ENCODE measurements at places on chromosomes 6 and 20.

DNA sequence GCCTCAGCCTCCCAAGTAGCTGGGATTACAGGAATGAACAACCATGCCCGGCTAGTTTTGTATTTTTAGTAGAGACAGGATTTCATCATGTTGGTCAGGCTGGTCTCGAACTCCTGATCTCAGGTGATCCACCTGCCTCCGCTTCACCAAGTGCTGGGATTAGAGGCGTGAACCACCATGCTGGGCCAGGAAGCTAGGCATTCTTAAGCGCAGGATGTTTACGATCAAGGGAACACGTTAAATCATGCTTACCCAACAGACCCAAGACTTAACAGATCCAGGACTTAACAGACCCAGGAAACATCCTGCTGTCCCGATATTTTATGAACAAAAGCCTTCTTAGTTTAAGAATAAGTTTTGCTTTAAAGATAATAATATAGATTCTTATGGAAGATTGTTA, 9.1 kb downstream of the PTGIS start:
- DNase-seq = no peak

GRCh38 chr20:2763186-2763585, 37.2 kb downstream of the CPXM1 start:
- no peak for DNase-seq

DNA sequence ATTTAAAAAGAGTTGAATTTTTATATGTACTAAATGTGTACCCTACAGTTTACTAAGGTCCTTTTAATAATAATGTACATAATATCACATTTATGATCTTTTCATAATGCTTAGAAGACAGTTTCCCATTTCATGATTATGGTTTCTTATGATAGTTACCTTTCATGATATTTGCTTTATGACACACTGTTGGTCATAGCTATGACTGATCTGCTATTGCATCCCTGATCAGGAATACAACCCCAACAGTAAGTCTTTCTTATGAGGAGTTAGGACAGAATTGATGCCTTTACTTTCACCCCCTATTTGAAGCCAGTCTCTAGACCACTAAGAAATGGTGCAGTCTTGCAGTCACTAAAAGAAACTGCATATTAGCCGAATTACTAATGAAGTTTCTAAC, 31.0 kb downstream of the LCA5 start:
- DNase-seq = no peak

GRCh38 chr6:147395158-147395557, 113.3 kb upstream of the SAMD5 start:
- no peak for DNase-seq

GRCh38 chr6:167452338-167453081, 127.6 kb downstream of the TTLL2 start:
- DNase-seq = no peak

- no peak for DNase-seq
Observed at GRCh38 chr6:70668499-70668812, 773 bp downstream of the SMAP1 start.

DNA sequence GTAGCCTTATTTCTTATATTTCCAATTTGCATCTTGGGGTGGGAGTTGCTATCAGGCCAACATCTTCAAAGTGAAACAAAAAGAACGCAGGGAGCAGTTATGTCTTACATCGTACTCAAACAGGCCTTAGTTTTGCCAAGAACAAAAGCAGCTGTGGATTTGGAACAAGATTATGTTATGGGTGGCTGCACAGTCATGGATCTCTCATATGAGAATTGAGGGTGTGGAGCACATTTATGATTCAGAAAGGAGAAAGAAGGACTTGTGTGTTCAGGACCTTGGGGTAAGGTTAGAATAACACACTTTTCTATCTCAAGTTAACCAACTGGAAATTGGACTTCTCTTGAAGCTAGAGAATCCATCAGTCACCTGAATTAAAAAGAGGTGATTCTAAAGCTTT, 259.9 kb downstream of the FOXA2 start:
- DNase-seq = no peak

DNA sequence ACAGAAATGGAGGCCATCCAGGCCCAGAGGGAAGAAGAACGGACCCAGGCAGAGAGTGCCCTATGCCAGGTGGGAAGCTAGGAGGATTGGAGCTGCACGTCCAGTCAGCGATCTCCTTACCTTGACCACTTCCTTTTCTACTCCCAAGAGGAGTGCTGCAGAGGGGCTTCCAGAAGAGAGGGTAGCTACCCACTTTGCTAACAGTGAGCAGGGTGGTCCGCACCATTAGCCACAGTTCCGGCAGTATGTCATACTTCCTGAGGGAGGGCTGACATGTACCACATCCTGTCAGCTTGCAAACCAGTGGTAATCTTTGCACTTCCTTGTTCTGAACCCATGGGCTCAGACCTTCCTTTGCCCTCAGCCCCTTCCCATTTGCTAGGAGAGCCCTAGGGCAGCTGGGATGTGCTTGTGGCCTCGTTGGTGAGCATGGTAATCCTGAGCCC, 35.4 kb downstream of the CEP250 start:
- DNase-seq = peak; percentile 47

DNA sequence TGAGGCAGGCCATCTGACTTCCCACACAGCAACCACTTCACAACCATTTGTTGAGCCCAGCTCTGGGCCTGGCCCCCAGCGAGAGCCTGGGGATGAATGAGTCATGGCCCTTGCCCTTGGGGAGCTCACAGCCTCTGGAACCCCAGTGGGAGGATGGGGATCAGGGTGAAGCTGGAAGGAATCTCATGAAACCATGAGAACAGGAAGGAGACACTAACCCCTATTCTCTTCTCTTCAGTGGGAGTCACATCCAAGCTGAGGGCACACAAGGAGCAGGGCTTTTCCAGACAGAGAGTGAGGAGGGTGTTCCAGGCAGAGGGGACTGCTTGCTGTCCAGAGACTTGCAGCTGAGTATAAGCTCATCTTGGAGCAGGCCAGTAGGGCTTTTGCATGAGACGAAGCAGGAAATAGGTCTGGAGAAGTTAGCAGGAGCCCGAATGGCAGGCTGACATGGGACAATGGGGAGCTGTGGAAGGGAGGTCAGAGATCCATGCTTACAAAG, 7.5 kb downstream of the FOXS1 start:
- DNase-seq = no peak

GRCh38 chr6:162262466-162263196, 464.9 kb downstream of the PRKN start:
- no peak for DNase-seq

DNA sequence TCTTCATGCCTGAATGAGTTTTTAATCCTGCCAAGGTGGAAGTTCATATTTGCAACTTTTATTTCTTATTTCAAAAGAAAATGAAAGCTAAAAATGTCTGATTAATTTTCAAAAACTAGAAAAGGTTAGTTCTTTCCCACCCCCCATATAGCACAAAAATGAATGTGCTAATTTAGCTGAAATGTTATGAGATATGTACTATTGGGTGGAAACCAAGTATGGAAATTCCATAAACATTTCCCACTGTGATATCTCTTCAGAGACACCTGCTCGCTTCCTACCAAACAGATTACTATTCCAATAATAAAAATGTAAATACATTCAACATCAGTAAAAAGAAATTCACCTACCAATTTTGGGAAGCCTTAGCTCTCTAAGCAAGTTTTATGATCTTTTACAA, 678.6 kb upstream of the ID4 start:
- no peak for DNase-seq

GRCh38 chr6:44674226-44675155, 287.0 kb downstream of the CDC5L start:
- no peak for DNase-seq

- no peak for DNase-seq
Observed at GRCh38 chr6:96611342-96611991, 48.5 kb downstream of the FHL5 start.

DNA sequence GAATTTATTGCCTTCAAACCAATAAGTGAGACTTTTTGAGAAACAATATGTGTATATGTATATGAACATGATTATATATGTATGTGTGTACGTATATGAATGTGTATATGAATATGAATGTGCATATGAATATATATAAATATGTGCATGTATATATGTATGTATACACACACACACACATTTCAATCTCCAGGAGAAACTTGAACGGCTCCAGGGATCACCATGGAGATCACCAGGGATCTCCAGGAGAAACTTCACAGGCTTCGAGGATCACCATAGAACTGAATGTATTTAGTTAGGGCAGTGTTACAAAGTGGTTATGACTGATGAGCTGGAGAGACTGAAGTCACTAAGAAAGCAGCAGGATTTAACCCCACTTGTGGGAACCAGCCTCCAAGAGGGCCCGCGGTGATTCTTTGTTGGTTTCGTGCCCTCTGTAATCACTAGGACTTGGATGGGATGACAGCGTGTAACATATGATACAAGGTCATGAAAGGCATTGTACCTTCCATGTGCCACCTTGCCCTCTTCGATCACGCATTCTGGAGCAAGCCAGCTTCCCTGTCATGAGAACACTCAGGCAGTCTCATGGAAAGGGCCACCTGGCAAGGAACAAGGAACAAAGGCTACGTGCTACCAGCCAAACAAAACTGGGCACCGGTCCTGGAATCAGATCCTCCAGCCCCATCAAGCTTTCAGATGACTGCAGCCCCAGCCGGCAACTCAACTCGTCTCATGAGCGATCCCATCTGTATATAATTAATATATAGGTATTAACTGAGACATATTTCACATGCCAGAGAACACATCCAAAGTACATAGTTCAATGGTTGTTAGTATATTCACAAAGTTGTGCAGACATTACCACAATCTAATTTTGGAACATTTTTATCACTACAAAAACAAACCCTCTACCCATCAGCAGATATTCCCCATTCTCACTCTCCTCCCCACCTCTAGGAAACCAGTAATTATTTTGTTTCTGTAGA, 8.6 kb downstream of the FAM50B start:
- DNase-seq = no peak

DNA sequence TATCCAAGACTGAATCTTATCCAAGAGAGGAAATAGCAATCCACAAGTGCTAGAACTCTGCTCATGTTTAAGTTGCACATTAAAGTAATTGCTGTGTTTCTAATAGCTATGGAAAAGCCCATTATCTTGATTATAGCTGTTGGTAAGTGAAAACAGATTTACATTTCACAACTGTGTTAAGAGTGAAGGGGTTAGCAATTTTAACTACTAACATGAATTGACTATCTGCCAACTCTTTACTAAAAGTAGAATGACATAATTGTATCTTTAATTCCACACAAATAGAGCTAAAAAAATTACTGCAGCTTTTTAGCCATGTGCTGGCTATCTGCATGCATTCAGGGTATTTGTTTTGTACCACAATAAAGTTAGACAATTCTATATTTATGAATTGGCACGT, 277.9 kb upstream of the IRAK1BP1 start:
- no peak for DNase-seq

DNA sequence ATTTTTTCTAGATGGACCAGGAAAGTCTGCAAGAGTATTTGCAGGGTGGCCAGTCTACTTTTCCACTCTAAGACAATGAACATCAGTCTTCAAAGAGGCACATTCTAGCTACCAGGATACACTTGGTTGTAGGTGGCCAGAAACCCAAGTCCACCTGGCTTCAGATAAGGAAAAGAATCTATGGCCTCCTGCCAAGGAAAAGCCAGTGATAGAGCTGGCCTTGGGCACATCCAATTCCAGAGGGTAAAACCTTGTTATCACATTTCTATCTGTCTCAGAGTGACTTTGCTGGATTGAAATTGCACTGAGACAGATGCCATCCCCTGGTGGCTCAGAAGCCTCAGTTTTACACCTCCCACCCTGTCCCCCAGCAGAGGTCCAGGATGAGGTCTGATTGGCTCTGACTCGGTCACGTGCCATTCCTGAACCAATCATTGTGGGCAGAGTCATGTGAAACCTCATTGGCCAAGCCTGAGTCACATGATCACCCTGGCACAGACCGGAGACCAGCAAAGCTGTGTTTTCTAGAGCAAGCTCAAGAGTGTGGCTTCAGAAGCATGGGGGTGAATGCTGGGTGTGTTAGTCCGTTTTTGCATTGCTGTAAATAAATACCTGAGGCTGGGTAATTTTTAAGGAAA, 497.4 kb upstream of the SULF2 start:
- DNase-seq = no peak

GRCh38 chr6:79047072-79047471, 31.0 kb downstream of the PHIP start:
- DNase-seq = no peak

DNA sequence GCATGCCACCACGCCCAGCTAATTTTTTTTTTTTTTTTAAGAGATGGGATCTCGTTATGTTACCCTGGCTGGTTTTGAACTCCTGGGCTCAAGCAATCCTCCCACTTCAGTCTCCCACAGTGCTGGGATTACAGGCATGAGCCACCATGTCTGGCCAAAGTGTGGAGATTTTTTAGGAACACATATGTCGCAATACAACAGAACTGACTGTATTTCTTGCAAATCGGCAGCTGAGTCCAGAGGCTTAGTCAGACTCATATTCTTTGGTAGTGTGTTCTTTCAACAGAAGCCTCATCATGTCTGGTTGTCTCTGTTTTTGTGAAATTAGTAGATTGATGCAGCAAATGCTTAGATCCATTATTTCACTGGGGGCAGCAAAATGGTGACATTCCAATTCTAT, 23.9 kb upstream of the CD164 start:
- DNase-seq = peak; percentile 41

GRCh38 chr20:1298888-1299511, 29.9 kb downstream of the SDCBP2 start:
- DNase-seq = no peak

DNA sequence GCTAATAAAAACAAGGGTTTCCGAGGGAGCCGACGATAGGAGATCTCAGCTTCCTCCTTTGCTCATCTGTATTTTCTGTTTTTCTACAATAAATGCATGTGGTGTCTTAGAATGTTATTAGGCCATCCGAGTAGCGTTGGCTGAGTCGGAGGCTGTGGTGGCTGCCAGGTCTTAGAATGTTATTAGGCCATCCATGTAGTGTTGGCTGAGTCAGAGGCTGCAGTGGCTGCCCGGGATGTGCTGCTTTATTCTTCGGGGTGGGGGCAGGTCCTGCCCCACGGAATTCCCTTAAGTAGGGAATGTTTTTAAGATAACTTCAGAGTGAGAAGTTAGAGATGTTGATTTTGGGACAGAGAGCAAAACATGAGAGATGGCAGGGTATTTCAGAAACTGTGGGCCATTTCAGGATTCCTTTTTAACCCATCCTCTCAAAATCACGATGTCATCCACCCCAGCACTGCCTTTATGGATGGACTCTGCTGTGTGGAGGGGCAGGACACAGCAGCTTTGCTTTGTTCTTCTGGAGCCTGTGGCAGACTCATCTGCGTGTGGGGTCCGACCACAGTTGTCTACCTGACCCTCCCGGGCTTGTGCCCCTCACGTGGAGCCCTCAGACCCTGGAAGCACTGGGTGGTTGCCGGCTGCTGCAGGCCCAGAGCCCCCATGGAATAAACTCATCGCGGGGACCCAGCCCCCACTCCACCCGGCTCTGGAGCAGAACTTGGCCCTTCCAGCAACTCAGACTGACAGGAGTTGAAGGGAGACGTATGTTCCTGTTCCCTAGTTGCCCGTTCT, 20.4 kb downstream of the OSBPL2 start:
- no peak for DNase-seq

- no peak for DNase-seq
Observed at GRCh38 chr6:135322427-135323201, 141.5 kb downstream of the MYB start.
